ENCODE measurements at places on chromosomes 5 and 9. TPM values are rescaled to one million over a fixed set of nuclear protein-coding genes. Genes with fewer than 3 reads are reported as not detected.

The PCDHAC2 gene
- not detected for total RNA-seq

The ADCY2 gene
- total RNA-seq = not detected

The SLC34A3 gene
- total RNA-seq = not detected

The LCNL1 gene
- total RNA-seq = not detected

The ANKS6 gene
- 3.8 TPM for total RNA-seq

DNA sequence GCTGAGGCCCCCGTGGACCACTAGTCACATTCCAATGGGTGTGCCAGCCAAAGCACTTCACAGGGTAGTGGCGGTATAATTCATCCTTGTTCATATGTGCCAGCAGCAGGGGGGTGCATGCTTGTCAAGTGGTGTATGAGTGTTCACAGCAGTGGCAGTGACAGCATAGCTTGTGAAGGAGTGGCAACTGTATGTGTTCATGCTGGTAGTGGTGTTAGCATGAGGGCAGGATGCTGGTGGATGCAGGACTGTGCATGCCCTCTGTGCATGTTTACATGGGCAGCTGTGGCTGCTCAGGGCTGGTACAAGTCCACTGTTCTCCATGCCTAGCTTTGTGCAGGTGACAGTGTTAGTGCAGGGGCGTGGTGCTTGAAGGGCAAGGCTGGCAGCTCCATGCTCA, 253.4 kb upstream of the DMAC1 start:
- DNase-seq = no peak

DNA sequence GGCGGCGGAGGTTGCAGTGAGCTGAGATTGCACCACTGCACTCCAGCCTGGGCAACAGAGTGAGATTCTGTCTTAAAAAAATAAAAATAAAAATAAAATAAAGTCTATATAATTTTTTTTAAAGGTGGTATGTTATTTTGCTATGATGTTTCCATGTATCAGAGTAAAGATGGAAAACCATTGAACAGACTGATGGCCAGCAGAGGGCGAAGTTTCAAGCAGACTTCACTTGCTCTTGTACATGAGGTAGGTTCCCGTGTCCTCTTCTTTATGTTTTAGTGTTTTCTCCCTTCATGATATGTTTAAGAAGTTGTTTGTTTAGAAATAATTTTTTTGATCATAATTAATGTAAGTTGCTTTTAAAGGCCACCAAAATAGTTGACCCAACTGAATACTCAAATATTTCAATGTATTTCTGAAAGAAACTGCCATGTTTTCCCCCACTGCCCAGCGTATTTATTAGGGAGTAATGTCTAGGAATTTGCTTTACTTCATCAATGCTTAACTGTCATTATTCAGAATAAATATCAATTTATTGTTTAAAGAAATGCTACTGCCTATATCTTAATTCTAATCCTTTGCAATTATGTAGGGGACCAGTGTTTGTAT, 146.4 kb downstream of the HACD4 start:
- peak; percentile 75 for DNase-seq

GRCh38 chr9:33289496-33289895, 820 bp upstream of the NFX1 start:
- peak; percentile 30 for DNase-seq

DNA sequence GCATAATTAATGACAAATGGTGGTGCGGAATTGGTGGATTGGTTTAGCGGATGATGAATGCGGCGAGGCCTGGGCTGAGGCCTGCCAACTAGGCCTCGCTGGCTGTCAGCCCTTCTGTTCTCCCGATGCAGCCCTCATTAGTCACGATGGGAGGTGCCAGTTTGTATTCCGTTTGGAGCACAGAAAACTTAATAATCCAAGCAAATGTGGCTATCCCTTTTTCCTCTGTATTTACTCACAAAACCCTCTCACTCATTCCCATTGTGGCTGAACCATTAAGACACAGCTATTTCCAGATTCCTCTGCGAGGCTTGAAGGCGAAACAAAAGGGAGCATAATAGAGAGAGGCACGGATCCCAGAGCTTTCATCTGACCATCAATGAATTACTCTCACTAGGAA, 114.3 kb downstream of the MVB12B start:
- no peak for DNase-seq

- no peak for DNase-seq
Observed at GRCh38 chr5:17129093-17129849, 88.2 kb upstream of the BASP1 start.

DNA sequence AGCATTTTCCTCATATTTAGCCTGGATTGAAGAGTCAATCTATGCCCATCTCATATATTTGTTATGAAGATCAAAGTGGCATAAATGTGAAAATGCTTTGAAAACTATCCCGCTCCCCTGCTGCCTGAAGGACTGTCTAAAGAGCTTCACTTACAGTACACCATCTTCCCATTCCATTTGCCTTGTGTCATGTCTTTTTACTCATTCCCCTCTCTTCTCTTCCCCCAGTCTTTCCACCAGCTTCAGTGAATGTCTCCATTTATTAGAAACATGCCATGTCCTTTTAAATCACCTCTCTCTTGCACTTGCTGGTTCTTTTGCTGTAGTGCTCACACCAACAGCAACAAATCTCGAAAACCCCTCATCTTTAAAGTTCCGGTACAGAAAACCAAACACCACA, 192.7 kb upstream of the SGCD start:
- DNase-seq = no peak

GRCh38 chr9:96720435-96720834, 57.5 kb downstream of the ZNF510 start:
- DNase-seq = no peak

- no peak for DNase-seq
Observed at GRCh38 chr9:135575995-135576631, 14.6 kb downstream of the PAEP start.

GRCh38 chr5:95393279-95393678, 2.1 kb downstream of the FAM81B start:
- no peak for DNase-seq

DNA sequence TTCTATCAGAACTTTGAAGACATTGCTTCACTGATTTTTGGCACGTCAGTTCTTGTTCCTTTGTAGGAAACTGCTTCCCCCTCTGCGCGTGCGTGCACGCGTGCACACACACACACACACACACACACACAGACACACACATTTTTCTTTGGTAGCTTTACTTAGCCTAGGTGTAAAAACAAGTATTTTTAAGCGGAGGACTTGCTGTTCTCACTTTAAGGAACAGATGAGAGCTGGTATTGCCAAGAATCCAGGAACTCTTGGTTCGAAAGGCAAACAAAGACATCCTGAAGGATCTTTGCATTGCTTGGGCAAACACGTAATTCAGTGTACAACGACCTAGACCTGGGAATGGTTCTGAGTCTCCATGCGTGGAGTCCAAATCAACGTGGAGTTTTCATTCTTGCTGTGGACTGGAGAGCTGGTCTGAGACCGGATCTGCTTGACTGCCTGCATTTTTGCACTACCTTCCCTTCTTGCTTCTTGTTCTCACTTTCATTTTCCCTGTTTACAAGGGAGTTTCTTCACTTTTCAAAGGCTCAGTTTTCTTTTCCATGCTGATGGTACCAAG, 8.2 kb downstream of the TMEM268 start:
- no peak for DNase-seq

GRCh38 chr5:51599587-51599986, 216.3 kb downstream of the ISL1 start:
- DNase-seq = no peak

Data from activated CD8-positive, alpha-beta T cell treated with anti-CD3 and anti-CD28 coated beads, Interleukin-2, amount 10 ng/mL, durations not matched to agents 7 days and 5 days (primary cell).